ENCODE measurements at places on chromosomes 1 and 21. TPM values are rescaled to one million over a fixed set of nuclear protein-coding genes. Genes with fewer than 3 reads are reported as not detected.

Gene DNAJC28
- total RNA-seq, result 0.92 TPM

Gene RGS13
- total RNA-seq, result not detected

Gene AIRE
- not detected for total RNA-seq

Gene CYP4A11
- total RNA-seq, result not detected

Gene OPRD1
- total RNA-seq, result not detected

Gene AMPD1
- total RNA-seq, result not detected

Gene KRTAP21-2
- not detected for total RNA-seq

Gene AMY2A
- not detected for total RNA-seq

Gene ZNF593
- total RNA-seq, result 89.3 TPM

- no peak for DNase-seq
These were observed 3.8 kb upstream of the ARHGEF2 start for GRCh38 chr1:155982106-155982505.

- no peak for DNase-seq
These were observed 39.6 kb downstream of the SDC3 start for GRCh38 chr1:30868833-30869435.

DNA sequence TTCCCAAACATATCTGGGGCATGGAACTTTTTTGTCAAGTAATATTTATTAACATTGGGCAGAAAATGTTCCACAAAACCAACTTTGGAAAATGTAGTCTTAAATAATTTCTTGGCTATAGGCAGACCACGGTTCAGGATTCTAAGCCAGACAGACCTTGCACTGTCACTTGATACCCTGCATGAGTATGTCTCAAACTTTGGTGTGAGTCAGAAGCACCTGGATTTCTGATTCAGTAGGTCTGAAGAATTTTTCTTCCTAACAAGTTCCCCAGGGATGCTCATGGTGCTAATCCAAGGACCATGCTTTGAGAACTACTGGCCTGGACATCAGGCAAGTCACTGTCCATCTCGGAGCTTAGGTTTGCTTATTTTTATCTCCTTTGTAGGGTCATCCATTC lies 562.0 kb downstream of the PLPP3 start:
- DNase-seq, result no peak

GRCh38 chr1:153432874-153433681 lies 16.8 kb downstream of the S100A7A start:
- DNase-seq, result no peak

DNA sequence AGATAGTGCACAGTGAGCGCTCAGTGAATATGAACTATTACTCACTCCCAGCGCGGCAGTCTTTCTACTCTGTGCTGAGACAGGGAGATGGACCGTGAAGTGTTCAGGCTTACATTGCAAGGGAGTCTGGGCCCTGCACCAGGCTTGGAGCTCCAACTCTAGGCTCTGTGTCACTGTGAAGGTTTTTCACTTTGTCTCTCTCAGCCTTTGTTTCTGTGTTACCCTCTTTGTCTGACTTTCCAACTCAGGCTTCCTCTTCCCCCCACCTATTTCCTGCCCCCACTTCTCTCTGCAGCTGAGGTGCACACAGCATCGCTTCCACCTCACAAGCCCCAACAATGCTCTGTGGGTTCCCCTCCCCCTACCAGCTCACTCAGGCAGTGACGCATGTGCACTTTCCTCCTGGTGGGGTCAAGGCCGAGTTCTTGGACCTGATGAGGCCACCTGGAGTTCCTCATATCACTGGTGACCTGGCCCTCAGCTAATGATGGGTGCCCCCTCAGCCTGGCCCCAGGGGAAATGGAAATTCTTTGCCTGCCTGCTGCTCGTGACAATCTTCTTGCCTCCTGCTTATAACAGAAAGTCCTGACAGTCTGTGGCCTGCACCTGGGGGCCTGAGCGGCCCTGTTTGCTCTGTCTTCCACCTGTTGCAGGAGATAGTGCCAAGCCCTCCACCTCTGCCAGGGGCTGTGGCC lies 1.1 kb upstream of the LCK start:
- no peak for DNase-seq

DNA sequence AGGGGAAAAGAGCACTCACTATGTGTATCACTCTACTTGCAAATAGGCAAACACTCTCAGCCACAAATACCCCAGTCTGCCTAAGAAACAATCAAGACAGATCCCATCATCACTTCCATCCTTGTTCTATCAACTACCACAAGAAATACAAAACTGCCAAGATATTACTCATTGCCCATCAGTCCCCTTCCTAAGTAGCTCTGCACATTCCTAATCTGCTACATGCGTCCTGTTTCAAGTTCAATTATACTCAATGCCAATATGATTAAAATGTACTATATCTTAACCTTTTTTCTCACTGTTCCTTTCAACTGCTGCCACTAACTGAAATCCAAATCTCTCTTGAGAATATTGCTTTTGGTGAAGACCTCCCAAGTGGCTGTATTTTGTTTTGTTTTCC lies 1688.4 kb downstream of the PLA2G4A start:
- no peak for DNase-seq

DNA sequence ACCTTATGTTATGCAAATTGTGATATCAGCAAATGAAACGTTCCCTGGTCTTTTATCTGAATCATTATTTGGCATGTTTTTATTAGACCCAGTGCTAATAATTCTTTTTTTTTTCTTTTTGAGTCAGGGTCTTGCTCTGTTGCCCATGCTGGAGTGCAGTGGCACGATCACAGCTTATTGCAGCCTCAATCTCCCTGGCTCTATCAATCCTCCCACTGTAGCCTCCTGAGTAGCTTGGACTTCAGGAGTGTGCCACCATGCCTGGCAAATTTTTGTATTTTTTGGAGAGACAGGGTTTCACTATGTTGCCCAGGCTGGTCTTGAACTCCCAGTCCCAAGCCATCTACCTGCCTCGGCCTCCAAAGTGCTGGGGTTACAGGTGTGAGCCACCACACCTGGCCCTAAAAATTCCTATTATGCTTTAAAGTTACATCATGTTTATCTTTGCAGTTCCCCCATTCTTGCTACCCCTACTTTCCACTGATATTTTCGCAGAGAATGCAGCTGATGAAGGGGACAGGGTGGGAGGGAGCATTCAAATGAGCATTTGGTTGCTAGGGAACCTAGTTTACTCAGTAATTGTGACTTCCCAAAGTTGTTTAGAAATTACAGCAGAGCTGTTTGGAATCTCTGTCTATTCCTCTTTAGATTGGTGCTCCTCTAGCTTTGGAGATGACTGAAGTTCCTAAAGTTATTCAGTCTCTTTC lies 18.4 kb downstream of the C1orf21 start:
- no peak for DNase-seq

DNA sequence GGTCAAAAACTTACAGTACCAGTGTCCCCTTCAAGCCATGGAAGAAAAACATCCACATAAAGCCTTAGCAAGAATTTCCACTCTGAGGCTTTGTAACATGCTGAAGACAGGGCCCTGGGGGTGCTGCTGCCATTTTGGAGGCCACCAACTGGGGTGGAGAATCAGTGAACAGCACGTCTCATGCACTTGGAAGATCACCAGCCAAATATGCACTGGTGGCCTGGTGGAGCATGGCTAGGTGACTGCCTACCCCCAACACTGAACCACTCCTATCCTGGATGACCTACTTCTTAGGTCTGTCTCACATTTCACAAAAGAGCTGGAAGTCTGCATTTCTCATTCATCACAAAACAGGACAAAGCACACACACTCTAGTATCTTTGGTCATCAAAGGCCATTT lies 126.4 kb downstream of the COL24A1 start:
- no peak for DNase-seq

DNA sequence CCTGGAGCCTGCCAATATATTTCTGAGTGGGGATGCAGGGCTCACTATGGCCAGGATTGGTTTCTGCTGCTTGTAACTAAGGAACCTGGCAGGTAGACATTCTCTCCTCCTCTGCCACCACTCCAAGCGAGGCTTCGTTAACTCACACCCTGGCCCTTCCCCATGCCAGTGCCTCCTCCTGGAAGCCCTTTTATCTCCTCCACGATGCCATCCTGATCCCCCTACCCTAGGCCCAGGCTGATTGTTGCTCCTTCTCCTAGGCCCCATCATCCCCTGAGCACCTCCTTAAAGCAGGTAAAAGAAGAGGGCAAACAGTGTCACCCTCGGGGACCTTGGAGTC lies 118.5 kb downstream of the DMRTB1 start:
- DNase-seq, result no peak

- DNase-seq, result no peak
These were observed 96.7 kb upstream of the GADD45A start for GRCh38 chr1:67588178-67588855.

GRCh38 chr21:28283641-28284490 lies 708.8 kb downstream of the LTN1 start:
- no peak for DNase-seq

GRCh38 chr1:64798872-64799271 lies 54.0 kb downstream of the RAVER2 start:
- no peak for DNase-seq

DNA sequence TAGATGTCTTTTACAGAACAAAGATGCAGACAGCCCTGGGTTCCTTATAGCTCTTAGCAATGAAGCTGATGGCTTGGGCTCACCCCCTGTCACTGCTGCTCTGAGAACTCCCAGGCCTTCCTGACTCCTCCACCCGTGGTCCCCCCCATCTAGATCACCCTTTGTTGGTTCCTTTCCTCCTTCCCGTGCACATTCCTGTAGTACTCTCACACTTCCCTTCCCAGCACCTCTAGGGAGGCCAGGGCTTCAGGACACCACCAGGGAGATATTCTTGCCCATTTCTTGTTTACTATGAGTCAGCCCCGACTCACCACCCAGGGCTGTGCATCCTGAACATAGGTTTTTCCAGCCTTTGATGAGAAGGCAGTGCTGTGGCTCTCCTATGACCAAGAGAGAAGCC lies 14.4 kb upstream of the NOS1AP start:
- peak; percentile 74 for DNase-seq

- no peak for DNase-seq
These were observed 92.5 kb downstream of the RNF220 start for GRCh38 chr1:44497422-44498170.

- DNase-seq, result no peak
These were observed 156.9 kb upstream of the IGSF21 start for GRCh38 chr1:17950728-17951127.

- DNase-seq, result no peak
These were observed 16.3 kb upstream of the BEND5 start for GRCh38 chr1:48792961-48793360.

DNA sequence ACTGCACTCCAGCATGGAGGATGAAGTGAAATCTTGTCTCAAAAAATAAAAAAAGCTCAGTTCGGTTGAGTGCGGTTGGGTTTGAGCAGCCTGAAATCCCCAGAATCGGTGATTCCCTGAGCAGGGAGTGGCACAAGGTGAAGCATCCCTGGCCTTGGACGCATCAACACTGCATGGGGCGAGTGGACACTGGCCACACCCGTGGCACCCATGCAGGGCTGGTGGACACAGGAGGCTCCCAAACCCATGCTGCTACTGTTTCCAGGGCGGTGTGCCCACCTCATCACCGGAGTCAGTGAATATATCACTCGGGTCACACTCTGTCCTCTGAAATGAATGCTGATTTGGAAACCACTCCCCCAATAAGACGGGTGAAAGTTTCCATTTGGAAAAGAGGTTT lies 53.4 kb upstream of the ACTRT2 start:
- no peak for DNase-seq

DNA sequence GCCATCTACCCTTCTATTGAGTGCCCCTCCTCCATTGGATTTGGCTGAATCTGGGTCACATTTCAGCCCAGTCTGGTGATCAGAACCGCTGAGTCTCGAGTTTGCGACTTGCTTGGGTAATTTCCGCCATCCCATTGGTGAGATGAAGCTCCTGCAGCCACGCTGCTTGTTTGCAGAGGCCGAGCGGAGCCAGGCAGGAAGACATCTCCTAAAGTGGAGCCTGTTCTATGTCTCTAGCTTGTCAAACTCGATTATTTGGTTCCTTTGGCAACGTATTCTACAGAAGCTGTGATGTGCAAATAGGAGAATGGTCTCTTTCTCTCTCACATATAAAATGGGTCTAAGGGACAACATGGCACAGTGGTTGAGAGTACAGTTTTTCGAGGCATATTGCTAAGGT lies 206.8 kb upstream of the PLXNA2 start:
- no peak for DNase-seq

DNA sequence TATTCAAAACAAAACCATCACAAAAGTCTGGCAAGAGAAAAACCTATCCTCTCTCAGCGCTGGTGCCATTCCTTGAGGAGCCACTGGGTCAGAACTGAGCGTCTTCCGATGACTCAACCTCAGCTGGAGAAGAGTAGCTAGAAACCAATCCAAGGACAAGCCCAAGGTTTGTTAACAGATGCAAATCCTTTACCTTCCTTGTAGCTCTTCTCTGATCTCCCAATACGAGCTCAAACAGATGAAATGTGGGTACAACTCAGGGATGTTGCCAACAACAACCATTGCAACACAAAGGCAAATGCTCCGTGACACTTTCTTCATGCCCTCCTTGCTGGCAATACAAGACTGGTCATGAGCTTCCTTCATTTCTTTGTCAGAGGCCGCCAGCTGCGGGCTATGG lies 337.1 kb downstream of the SIPA1L2 start:
- no peak for DNase-seq

- no peak for DNase-seq
These were observed 88.4 kb downstream of the DPYD start for GRCh38 chr1:97832481-97832880.

DNA sequence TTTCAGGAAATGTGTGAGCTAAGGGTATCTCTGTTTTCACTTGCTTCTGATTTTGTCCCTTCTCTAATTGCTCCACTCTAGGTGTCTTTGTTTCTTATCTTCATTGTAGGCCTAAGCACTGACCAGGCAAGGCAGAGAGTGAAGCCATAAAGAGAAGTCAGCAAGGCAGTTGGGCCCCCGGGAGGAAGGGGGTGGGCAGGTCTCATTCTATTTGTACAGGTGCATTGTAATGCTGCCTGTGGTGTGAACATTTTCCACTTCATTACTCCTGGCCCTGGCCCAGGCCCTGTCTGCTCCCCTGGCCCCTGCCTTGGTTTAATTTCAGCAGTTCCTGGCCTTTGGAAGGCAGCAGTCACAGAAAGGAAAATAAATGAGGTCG lies 86.4 kb upstream of the JUN start:
- DNase-seq, result no peak

GRCh38 chr1:178541829-178542553 lies 29.1 kb downstream of the TEX35 start:
- DNase-seq, result peak; percentile 25

DNA sequence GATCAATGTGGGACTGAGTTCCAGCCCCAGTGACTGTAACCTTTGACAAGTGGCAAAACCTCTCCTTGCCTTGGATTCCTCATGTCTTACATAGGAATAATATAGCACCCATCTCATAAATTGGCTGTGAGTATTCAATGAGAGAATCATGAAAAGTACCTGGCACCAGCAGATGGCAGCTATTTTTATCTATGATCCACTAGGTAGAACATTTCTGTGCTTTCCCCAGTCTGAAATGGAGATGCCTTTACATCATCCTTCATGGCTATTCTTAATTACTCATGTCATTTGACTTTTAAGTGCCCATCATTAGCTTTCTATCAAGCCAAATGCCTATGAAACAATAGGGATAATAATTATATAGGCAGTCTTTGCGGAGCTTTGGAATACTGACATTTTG lies 130.1 kb downstream of the TGFB2 start:
- DNase-seq, result no peak

- no peak for DNase-seq
These were observed 8.6 kb upstream of the NUAK2 start for GRCh38 chr1:205330150-205330549.
